ENCODE measurements at places on chromosomes 2 and 18.

DNA sequence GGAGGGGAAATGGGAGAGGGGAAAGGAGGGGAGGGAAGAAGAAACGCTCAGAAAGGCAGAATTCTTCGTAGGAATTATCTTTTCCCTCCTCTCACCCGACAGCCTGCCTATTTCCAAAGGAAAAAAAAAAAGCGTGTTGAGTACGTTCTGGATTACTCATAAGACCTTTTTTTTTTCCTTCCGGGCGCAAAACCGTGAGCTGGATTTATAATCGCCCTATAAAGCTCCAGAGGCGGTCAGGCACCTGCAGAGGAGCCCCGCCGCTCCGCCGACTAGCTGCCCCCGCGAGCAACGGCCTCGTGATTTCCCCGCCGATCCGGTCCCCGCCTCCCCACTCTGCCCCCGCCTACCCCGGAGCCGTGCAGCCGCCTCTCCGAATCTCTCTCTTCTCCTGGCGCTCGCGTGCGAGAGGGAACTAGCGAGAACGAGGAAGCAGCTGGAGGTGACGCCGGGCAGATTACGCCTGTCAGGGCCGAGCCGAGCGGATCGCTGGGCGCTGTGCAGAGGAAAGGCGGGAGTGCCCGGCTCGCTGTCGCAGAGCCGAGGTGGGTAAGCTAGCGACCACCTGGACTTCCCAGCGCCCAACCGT is at the start of gene GAD1:
TSS of gene GAD1 (plus strand) at position 384 of the 589 bp plus-strand sequence. CDS start 1,705 bp downstream, outside the sequence.
- peak; percentile 56 for DNase-seq

DNA sequence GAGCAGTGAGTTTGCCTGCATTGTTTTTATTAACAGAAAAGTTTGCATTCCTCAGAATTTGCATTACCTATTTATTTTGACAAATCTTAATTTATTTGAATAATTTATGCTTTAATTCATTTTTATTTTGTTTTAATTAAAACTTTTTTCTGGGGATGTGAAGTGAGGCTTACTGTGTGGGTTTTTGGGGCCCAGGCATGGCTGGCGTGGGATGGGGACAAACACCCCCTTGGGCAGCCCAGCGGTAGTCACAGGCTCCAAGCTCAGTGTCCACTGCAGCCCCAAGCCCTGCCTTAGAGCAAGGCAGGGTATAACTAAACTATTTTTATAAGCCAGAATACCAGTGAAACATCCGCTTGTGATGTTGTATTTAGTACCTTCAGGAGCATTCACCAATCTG is 95.7 kb upstream of the PXDN start:
- no peak for DNase-seq

GRCh38 chr2:218276986-218277755 is 6.9 kb downstream of the PNKD start:
- no peak for DNase-seq

- no peak for DNase-seq
Measured at GRCh38 chr18:8766559-8767293, 61.4 kb downstream of the MTCL1 start.

GRCh38 chr2:7683708-7684107 is 766.5 kb downstream of the RNF144A start:
- DNase-seq: no peak

GRCh38 chr2:64018701-64019082 is 536 bp downstream of the VPS54 start:
- DNase-seq: peak; percentile 21

- no peak for DNase-seq
Measured at GRCh38 chr2:15853903-15854302, 86.4 kb upstream of the MYCN start.

DNA sequence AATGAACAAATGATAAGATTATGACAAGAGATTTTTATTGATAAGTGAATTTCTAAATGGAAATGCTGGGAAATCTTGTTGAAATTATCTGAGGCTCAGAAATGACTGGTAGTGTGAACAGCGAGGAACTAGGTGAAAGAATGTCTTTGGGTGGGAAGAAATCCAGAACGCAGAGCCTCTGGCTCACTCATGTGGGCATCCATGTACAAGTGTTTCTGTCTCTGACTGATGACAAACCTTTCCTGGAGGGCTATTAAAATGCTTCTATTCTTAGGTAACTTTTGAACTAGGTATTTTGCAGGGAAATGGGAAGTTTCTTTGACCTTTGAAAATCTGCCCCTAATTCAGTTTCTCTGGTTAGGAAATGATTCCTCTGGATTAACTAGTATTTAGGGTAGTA is 598.6 kb downstream of the SLC4A3 start:
- no peak for DNase-seq

DNA sequence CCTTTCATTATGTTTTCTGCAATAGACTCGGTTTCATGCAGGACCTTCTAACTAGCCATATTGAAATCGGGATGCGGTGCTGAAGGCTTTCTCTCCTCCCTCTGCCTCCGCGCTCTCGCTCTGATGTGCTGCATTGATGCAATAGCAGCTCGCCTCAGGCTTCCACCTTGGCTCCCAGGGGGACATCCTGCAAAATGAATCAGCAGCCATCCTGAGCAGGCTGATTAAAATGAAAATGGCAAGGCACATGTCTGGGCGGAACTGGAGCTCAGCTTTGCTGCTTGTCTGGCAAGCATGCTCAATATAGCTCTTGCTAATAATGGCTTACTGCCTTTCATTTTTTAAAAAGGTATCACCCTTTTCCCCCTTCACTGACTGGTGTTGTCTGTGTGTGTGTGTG is 806 bp upstream of the MYT1L start:
- no peak for DNase-seq

DNA sequence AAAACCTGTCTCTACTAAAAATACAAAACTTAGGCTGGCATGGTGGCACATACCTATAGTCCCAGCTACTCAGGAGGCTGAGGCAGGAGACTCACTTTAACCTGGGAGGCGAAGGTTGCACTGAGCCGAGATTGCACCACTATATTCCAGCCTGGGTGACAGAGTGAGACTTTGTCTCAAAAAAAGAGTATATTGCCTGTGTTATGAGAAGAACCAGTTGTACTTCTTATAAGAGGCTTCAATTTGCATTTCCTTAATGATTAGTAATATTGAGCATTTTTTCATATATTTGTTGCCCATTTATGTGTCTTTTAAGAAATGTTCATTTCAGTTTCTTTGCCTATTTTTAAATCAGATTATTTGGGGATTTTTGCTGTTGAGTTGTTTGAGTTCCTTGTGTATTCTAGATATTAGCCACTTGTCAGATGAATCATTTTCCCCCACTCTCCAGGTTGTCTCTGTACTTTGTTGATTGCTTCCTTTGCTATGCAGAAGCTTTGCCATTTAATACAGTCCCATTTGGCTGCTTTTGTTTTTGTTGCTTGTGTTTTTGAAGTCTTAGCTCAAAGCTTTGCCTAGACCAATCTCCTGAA is 75.8 kb upstream of the LRPPRC start:
- DNase-seq: no peak

DNA sequence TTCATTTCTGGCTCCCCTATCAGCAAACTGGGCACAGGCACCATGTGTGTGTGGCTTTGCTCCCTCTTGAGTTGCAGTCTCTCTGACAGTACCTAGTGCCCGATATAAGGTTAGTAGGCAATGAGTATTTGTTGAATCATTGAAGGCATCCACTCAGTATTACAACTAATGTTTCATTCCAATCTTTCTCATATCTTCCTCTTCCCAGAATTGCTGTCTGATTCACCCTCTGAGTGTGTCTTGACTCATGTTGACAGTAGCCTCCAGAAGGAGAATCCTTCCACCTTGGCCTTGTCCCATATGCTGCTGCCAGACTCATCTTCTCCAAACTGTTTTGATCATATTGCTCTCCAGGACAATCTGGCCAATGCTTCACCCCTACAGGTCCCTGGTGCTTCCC is 202.5 kb downstream of the LRRTM1 start:
- no peak for DNase-seq

Data from activated CD4-positive, alpha-beta T cell treated with anti-CD3 and anti-CD28 coated beads, Interleukin-2, amount 50 U/mL, for 4 hours (primary cell).